SK-N-DZ (cell line): ENCODE measurements at places on chromosomes 4 and X.
A peak's percentile ranks its signal among the peaks of the same experiment; 100 is the strongest.

- DNase-seq = peak; percentile 68
Observed at GRCh38 chrX:26597981-26598380, 382.0 kb downstream of the MAGEB5 start.

DNA sequence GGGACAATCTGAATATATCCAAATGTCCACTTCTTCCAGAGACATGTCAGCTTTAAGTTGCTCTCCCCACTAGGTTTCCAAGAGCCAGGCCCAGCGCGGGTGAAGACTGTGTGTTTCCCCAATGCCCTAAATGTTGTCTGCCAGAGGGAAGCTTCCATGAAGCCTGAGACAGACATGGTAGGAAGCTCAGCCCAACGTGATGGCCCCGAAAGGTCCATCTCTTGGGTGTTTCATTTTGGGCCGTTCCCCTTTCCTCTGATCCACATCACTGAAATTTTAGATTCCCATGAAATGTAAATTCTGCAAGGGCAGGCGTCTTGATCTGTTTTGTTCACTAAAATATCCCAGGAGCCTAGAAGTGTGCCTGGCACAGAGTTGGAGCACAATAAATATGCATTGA, 25.4 kb upstream of the PROM1 start:
- DNase-seq = no peak

- no peak for DNase-seq
Observed at GRCh38 chr4:178414042-178414441, 971.8 kb upstream of the AGA start.

DNA sequence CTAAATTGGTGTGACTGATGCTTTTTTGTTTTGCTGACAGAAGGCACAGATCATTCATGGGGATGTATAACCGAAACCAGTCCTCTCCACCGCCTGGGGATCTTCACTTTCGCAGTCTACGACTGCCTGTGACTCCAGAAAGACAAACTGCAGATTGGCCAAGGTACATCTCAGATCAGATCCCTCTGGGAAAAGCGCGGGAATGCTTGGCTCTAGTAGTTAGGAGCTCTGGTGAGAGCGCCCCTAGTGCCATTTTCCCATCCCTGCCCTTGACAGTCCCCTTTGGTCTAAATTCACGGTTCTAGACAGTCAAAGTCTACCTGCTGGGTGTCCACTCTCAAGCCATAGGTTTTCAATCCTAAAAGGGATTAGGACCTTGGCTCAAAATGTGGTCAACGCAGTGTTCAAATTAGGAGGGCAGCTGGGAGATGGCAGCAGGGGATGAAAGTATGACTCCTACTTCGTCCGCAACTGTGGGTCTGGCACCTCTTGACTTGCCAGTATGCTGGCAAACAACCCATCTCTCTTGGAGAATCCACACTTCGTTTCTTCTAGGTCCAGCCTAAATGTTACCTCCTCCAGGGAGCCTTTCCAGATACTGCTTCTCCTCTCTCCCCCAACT, 6.9 kb upstream of the HAND2 start:
- DNase-seq = peak; percentile 91

GRCh38 chr4:15077969-15078368, 75.7 kb downstream of the CPEB2 start:
- no peak for DNase-seq

GRCh38 chr4:10622728-10623127, 61.8 kb downstream of the CLNK start:
- no peak for DNase-seq

DNA sequence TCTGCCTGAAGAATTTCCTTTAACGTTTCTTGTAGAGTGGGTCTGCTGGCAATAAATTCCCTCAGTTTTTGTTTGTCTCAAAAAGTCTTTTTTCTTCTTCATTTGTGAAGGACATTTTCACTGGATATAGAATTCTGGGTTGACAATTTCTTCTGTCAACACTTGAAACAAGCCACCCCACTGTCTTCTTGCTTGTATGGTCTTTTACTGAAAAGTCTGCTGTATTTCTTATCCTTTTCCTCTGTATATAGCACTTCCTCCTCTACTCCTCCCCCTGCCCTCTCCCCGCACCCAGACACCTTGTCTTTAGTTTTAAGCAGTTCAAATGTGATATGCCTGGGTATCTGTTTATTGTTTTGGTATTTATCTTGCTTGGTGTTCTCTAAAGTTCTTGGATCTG, 23.3 kb downstream of the SLC9A7 start:
- DNase-seq = no peak

GRCh38 chr4:187103351-187103750, 379.7 kb upstream of the FAT1 start:
- no peak for DNase-seq

GRCh38 chr4:159227378-159227777, 124.5 kb downstream of the RAPGEF2 start:
- DNase-seq = no peak

- DNase-seq = no peak
Observed at GRCh38 chrX:103056902-103057301, 7.1 kb downstream of the BEX1 start.

DNA sequence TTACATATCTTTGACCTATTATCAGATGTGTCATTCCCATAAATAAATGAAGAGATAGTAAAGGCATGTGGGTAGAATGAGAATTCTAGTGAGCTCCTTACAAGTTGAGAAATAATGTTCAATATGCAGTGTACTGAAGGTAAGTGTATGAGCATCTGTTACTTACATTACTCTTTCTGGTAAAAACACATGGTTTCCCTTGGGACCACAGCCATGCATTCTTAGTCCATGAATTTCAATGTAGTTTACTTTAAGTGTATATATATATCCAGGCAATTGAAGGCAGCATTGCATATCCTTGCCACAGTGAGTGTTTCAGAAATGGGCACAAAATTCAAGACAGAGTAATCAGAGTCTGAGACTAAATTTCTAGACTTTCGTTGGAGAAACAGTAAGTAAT, 277.2 kb downstream of the CXXC4 start:
- no peak for DNase-seq

DNA sequence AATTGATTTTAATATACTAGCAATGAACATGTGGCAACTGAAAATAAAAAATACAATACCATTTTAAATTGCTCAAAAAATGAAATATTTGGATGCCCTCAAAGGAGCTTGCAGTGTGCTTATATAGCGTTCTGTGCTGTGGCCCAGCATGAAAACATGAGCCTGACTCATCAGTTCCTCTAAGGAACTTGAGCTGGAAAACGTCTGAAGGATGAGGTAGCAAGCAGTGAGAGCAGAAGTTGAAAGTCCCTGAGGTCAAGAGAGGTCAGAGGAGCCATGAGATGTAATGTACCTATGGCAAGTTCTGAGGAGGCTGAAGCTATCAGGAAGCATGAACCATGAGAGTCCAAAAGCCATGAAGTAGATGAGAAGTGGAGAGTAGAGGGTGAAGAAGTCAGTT, 59.7 kb downstream of the HMGB3 start:
- DNase-seq = no peak

GRCh38 chr4:174999407-174999806, 81.2 kb downstream of the ADAM29 start:
- no peak for DNase-seq

- no peak for DNase-seq
Observed at GRCh38 chr4:57401586-57401985, 291.4 kb upstream of the IGFBP7 start.

- DNase-seq = peak; percentile 57
Observed at GRCh38 chr4:8403173-8403753, 37.3 kb downstream of the ACOX3 start.

- DNase-seq = no peak
Observed at GRCh38 chr4:6971536-6972374, 62.1 kb downstream of the TBC1D14 start.

GRCh38 chr4:16642897-16643296, 255.5 kb downstream of the LDB2 start:
- peak; percentile 33 for DNase-seq

- DNase-seq = no peak
Observed at GRCh38 chrX:1455948-1456280, 3.2 kb upstream of the ASMTL start.

GRCh38 chr4:159046683-159047082, 56.2 kb upstream of the RAPGEF2 start:
- DNase-seq = no peak

- no peak for DNase-seq
Observed at GRCh38 chr4:10046471-10046870, 25.2 kb upstream of the SLC2A9 start.

DNA sequence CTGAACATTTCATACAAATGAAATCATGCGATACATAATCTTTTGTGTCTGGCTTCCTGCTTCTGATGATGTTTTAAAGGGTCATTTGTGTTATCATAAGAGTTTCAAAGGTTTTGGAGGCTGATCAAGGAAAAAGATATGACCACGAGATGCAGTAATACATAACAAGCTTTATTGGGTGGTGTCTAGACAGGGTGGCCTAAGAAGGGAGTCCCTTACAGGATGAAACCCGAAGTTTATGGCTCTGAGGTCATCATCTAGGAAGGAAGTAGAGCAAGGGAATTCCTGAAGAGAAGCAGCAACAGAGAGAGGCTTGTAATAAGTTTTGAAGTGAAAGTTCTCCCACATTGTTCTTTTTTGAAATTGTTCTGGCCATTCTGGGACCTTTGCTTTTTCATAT, 40.8 kb upstream of the SOD3 start:
- no peak for DNase-seq

DNA sequence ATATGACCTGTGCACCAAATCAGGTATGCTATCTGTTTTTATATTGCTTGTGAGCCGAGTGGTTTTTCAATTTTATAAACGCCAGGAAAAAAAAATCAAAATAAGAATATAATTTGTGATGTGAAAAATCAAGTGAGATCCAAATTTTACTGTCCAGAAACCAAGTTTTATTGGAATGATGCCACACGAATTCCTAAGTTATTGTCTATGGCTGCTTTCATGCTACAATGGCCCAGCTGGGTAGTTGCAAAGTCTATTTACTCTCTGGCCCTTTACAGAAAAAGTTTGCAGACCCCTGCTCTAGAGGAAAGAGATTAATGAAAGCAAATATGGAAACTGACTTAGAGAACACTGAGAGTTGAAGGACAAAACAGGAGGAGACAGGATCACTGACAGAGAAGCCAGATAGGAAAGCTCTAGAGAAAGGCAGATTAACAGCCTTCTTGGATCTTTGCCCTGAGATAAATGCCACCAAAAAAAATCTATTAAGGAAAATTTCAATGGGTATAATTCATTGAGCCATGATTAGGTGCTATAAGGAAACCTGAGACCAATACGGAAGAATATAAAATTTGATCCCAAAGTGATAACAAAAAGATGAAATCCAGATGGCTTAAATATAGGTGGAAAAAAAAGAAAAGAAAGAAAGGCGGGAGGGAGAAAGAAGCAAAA, 29.8 kb downstream of the PRSS12 start:
- DNase-seq = no peak

DNA sequence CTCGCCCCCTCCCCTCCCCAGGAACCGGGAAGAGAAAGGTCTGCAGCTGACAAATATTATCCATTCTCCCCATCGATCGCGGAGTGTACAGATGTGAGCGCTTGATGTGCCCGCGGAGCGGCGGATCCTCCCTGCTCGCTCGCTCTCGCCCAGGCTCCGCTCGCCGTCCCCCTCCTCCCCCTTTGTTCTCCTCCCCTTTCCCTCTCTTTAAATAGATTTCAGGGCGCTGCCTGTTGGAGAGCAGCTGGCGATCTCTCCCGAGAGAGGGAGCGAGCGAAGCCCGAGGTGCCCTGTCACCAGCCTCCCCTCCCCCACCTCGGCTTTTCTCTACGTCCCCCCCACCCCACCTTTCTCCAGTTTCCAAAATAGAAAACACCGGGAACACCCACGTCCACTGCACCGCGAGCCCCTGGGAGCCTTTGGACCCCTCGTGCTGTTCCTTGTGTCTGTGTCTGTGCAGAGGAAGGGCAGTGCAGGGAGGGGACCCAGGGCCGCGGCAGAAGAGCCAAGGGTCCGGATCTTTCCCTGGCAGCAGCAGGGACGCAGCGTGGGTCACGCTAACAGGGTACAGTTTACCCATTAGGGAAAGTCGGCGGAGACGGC, 56.6 kb upstream of the BCOR start:
- DNase-seq = peak; percentile 89

DNA sequence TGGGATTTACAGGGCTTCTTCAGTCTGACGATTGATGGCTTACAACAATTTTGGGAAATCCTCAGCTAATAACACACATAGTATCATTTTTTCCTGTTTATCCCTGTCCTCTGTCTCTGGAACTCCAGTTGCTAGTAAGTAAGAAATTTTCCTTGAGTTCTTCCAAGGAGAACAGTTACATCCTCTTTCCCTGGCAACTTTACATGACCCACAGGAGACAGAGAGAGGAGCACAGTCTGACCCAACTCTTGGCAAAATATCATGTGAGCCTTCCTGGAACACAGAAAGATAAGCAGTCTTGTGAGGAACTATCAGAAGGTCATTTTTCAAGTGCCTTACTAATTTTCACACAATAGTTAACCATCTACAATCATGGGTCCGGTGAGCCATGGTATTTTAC, 578.7 kb upstream of the PABPC4L start:
- DNase-seq = no peak

DNA sequence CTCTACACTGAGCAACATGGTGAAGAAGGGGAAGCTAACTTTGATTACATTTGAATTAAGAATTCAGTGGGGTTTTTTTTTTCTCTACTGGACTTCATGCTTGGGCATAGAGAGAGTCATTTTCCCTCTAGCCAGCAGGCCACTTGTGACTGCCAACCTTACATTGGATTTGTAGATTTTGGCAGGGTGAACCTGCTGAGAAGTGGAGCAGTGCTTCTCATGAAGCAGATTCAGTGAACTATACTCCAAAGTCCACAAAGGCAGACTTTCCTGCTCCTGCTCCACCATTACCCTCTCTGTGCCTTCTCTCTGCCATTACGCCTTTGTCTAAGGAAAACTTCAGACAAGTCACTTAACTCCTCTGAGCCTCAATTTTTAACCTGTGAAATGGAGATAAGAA, 69.9 kb downstream of the PAK3 start:
- no peak for DNase-seq

DNA sequence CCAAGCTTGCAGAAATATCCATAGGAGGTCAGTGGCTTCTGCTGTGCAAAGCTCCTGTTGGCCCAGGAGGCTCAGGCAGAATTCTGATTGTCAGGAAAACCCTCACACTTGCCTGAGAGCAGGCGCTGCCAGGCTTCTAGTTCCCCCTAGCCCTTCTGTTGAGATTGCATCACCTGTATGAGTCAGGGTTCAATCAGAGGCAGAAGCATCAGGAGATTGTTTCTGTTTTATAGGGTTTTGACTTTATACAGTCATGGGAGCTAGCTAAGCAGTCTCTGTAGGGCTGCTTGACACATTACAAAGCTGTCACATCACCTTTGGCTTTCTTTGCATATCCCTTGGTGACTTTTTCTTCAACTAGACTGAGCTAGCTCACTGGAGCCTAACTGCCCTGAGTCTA, 27.8 kb downstream of the DIPK2B start:
- no peak for DNase-seq

DNA sequence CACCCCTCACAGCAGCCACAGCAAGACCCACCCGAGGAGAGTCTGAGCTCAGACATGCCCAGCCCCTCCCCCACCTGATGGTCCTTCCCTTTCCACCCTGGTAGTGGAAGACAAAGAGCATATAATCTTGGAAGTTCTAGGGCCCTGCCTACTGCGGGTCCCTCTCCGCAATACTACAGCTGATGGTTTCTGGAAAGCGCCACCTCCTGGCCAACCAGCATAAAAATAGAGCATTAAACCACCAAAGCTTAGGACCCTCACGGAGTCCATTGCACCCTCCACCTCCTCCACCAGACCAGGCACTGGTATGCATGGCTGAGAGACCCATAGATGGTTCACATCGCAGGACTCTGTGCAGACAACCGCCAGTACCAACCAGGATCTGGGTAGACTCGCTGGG, 78.2 kb downstream of the SH3BGRL start:
- no peak for DNase-seq

- no peak for DNase-seq
Observed at GRCh38 chrX:27057883-27058282, 405.3 kb downstream of the PPP4R3C start.

GRCh38 chr4:183686461-183686860, 27.4 kb downstream of the TRAPPC11 start:
- DNase-seq = no peak
